Stimulated activated CD8-positive, alpha-beta memory T cell treated with anti-CD3 and anti-CD28 coated beads, Interleukin-2, amount 100 ng/mL, for 48 hours (primary cell): ENCODE measurements at places on chromosomes 13 and 19.

- DNase-seq: no peak
These were observed 496.2 kb downstream of the COG6 start for GRCh38 chr13:40151673-40152072.

- no peak for DNase-seq
These were observed 722 bp downstream of the HSD11B1L start for GRCh38 chr19:5681391-5682106.

- no peak for DNase-seq
These were observed 382.8 kb upstream of the ZNF507 start for GRCh38 chr19:31962561-31962996.

- DNase-seq: no peak
These were observed 51.3 kb upstream of the GAS6 start for GRCh38 chr13:113915012-113915763.

DNA sequence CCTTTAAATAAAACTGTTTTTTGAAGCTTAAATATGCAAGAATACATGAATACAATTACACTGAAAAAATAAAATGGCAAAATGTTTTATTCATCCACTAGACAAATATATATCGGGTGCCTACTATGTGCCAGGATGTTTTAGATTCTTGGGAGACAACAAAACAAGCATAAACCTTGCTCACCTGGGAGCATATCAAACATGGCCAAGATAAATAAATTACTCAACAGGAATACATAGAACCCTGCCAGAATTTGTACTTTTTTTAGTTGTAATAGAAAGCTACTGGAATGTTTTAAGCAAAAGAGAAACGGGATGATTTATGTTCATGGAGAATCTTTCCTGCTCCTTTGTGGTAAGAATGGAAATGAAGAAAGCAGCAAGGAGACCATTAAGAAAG is 2358.5 kb upstream of the PCDH20 start:
- no peak for DNase-seq

- no peak for DNase-seq
These were observed 40.9 kb downstream of the MCF2L start for GRCh38 chr13:113009743-113010509.

DNA sequence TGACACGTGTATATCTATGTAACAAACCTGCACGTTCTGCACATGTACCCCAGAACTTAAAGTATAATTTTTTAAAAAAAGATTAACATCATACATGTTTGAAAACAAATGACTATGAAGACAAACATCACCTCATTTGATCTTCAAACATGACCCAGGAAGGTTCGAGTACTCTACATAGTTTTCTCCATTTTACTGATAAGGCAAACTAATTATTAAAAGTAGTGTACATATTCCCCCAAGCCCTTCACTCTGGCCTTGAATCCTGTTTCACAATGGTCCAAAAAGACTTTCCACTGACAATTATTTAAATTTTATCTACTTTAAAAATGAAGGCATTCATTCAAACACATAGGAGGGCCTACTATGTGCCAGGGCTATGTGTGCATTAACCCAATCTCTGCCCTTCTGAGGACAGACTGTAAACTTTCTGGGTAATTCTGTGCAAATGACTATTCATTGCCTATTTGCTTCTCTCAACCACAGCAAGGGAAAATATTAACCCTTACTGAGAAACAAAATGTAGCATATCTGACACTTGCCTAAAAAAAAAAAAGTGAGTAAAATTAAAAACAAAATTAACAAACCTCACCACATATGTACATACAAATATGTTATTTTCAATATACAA is 22.1 kb downstream of the ATP7B start:
- no peak for DNase-seq

GRCh38 chr19:12090807-12091206 is 26.3 kb downstream of the ZNF844 start:
- peak; percentile 24 for DNase-seq
